ENCODE measurements at places on chromosomes 6 and 20. TPM values are rescaled to one million over a fixed set of nuclear protein-coding genes. Genes with fewer than 3 reads are reported as not detected.

DNA sequence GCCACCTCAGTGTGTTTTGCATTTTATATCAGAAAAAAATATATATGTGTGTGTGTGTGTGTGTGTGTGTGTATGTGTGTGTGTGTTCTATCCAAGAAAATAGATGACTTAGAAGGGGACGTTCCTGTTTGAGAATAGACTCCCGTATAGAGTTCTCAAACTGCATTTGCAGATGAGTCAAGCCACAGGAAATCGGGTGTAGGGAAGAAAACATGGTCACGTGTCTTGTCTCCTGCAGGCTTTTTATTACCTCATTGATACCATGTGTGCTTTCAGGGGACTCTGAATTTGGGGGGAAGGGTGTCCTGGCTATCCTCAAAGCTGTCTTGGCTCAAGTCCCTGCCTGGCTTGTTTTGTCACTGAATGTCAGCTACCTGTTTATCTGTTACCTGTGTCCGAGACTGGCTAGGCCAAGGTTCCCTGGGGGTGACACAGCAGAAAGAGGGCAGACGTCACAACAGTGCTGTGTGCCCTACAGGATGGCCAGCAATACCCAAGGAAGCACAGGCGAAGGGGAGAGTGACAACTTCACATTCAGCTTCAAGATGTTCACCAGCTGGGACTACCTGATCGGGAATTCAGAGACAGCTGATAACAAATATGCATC is 55.7 kb upstream of the NOP56 start:
- H3K36me3 ChIP-seq = no peaks in the 10 kb centered on the region
- no peak overlapping the region for H3K4me3 ChIP-seq
- H3K27ac ChIP-seq = no peak overlapping the region
- peaks cover 13% of the 10 kb centered on the region for H3K27me3 ChIP-seq
- peaks cover 4% of the 10 kb centered on the region for H3K4me1 ChIP-seq
- no peak for DNase-seq

DNA sequence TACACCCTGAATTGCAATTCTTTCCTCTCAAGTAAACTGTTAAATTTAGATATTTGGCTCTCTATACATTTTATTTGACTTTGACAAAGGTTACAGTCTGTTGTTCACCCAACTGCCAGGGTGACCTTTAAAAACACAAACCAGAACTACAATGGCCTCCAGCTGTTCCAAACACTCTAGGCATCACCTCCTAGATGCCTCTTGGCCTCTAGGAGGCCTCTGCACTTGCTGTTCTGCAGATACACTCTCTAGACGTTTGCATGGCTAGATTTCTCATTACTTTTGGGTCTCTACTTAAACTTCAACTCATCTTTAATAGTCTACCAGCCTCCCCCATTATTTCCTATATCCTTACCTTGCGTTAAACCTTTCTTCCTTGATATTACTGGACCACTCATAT is 102.8 kb upstream of the BEND3 start:
- H3K4me1 ChIP-seq = peaks cover 5% of the 10 kb centered on the region
- no peaks in the 10 kb centered on the region for H3K36me3 ChIP-seq
- no peaks in the 10 kb centered on the region for H3K27me3 ChIP-seq
- no peak for DNase-seq
- no peak overlapping the region for H3K4me3 ChIP-seq
- no peak overlapping the region for H3K27ac ChIP-seq

DNA sequence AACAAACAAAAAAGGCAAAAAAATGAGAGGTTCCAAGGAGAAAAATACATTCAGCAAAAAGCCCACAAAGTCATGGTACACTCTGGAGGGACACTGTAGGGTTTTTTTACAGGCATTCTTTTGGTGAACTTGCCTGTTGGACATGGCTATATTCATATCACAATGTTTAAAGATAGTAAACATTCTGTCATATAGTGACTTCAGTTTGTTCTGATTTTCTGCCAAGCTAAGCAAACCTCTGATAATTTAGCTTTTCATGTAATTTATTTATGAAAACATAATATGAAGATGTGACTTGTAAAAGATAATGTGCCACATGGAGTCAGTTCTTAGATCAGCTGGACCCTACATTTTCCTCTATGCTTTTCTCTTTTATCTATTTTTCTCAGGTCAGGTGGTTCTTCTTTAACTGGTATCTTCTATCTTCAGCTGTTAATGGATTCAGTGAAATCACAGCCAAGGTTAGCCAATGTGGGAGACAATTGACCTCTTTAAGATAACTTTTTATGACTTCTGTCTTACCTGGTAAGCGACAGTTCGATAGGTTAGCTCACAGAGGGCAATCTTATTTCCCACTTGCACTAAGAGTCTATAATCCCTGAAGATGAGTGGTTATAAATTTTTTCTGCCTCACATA is 87.9 kb downstream of the ADGRB3 start:
- no peak overlapping the region for H3K4me3 ChIP-seq
- H3K27ac ChIP-seq = no peak overlapping the region
- DNase-seq = no peak
- no peaks in the 10 kb centered on the region for H3K36me3 ChIP-seq
- H3K4me1 ChIP-seq = no peaks in the 10 kb centered on the region

DNA sequence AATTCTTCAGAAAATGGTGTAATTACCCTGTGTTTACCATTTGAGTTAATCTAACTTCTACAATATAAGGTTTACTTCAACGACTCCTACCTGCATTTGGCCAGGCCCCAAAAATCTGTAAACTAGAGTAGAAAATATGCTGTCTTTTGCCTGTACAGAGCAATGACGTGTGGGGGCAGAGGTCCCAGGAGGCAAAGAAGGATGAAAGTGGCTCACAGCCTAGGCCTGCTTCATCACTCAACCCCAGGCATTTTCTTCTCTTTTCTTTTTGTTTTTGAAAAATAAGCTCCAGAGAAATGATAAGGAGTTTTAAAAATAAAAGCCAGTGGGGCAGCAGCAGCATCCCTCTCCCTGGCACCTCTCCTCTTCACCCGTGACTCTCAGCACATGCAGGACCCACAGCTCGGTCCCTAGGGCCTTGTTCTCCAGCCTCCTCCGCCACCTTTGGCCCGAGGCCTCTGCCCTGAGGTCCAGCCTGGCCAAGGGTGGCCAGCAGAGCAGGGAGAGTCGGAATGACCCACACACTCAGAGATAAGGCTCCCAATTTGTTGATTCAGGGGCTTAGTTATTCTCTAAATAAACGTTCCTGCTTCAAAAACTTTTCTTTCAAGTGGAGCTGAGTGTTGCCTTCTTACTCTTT is 310.3 kb upstream of the RNF24 start:
- H3K4me3 ChIP-seq = no peak overlapping the region
- H3K27ac ChIP-seq = no peak overlapping the region
- no peak for DNase-seq
- no peaks in the 10 kb centered on the region for H3K4me1 ChIP-seq
- H3K36me3 ChIP-seq = no peaks in the 10 kb centered on the region
- peaks cover 4% of the 10 kb centered on the region for H3K27me3 ChIP-seq

GRCh38 chr20:44912189-44912588 is 2.3 kb downstream of the PABPC1L start:
- peaks cover 35% of the 10 kb centered on the region for H3K36me3 ChIP-seq
- no peak overlapping the region for H3K4me3 ChIP-seq
- H3K27me3 ChIP-seq = no peaks in the 10 kb centered on the region
- no peak overlapping the region for H3K27ac ChIP-seq

GRCh38 chr6:164075981-164076615 is 661.6 kb downstream of the QKI start:
- no peak for DNase-seq
- H3K4me3 ChIP-seq = no peak overlapping the region
- no peaks in the 10 kb centered on the region for H3K4me1 ChIP-seq
- H3K27me3 ChIP-seq = no peaks in the 10 kb centered on the region
- no peaks in the 10 kb centered on the region for H3K36me3 ChIP-seq

The POM121L2 gene
- total RNA-seq = not detected
